ENCODE measurements at places on chromosomes 3 and 15.

DNA sequence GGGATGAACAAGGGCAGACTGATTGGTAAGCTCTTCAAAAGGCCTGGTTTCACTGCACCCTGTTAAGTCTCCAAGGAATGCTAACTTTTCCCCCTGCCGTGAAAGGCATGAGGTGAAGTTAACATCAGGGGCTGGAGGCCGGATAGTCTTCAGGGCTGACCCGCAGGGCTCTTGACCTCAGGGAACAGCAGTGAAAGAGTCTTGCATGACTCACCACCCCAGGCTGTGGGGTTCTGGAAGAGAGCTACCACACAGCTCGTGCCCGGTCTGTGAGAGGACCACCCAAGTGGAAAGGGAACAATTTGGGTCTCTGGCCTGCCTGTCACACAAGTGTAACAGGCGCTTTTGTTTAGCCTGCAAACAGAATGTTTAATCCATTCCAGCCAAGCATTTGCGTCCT lies 504.9 kb downstream of the EDEM1 start:
- DNase-seq, result no peak

- no peak for DNase-seq
Measured at GRCh38 chr3:177817751-177818150, 620.5 kb upstream of the TBL1XR1 start.

DNA sequence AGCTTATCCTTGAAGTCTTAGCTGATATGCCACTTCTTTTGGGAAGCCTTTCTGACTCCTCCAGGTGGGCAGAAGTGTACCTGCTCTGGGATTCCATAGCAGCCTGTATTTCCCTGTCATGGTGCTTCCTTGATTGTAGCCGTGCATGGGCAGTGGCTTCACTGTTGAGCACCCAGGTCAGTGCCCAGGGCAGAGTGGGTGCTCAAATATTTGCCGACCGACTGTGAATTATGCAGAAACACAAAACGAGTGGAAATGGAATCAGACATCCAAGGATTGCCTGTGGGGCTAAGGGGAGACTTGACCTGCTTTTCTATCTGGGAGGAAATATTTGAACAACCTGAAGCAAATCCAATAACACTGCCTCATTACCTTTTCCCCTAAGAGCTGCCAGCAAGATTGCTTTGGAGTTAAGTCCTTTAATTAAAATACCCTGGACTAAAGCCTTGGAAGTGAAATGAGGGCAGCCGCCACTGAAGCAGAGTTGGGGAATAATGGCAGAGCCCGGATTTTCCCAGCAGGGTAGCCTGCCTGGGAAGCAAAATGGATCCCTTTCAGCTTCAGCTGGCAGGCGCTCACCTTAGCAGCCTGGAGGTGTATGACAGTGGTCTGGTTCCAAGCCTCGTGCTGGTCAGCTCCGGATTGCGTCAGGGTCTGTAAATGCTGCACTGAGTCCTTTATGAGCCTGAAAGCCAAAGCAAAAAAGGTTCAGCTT lies 14.9 kb downstream of the ACOX2 start:
- DNase-seq, result no peak

DNA sequence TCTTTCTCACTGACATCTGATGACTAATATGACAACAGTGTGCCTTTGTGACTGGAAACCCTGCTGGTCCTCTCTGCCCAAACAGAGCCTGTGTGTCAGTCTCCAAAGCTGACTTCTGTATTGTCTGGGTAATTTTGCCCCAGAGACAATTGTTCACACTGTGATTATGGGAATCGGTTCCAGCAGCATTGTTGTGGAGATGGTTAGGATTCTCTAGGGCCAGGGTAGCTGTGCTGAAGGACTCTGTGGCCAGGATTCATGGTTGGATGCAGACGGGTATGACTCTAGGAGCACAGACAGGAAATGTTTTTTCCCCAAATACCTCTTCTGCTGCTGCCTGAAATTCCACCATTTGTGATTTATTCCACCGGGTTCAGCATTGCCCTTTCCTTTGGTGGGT lies 57.5 kb upstream of the ITGA11 start:
- DNase-seq, result no peak

DNA sequence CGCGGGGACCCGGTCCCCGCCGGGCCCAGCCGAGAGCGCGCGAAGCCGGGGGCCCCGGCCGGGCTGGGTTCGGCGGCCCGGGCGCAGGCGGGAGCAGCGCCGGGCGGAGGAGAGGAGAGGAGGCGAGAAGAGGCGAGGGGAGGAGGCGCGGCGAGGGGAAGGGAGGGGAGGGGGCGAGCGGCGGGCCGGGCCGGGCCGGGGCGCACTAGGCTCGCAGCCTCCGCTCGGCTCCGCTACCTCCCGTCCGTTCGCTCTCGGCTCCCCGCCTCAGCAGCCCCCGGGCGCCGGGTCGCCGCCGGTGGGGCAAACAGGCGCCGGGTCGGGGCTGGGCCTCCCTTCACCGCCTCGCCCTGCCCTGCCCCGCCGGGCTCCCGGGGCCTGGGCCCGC lies 351 bp downstream of the INSYN1 start:
- no peak for DNase-seq
